ENCODE measurements at places on chromosomes 2 and 18.

- DNase-seq, result peak; percentile 49
These were observed at the start of gene CCBE1 for GRCh38 chr18:59697236-59697932. TSS of gene CCBE1 (minus strand) at chr18:59697423.

DNA sequence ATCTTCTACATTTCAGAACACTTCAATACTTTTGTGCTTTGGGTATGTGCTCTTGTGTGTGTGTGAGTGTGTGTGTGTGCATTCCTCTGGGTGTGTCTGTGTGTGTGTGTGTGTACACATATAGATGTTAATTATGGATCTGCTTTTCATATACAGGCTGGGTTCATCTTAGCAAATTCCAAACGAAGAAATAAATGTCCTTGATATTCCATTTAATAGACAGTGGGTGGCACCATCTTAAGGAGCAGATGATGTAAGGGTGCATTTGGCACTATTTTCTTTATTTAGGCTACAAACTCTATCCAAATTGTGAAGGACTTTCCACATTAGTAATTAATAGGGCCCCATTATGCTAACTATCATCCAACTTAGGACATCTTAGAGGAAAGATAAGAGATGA is 425.8 kb upstream of the POU3F3 start:
- DNase-seq, result no peak

GRCh38 chr2:160419776-160420505 is 73.7 kb downstream of the RBMS1 start:
- DNase-seq, result no peak

- DNase-seq, result no peak
These were observed 145.0 kb downstream of the SPP2 start for GRCh38 chr2:234195516-234195915.

DNA sequence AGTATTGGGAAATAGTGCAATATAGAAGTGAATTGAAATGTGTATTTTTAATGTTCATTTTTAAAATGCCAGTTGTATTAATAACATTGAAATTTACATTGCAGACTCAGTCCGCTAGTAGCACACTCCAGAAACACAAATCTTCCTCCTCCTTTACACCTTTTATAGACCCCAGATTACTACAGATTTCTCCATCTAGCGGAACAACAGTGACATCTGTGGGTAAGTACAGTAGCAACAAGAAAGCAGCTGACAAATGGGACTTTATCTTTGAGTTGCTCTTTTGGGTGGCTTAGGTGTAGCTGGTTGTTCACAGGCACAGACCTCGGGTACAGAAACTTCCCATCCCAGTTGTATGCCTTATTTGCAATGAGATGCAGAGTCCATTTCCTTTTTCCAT is 118.2 kb upstream of the IL1R2 start:
- peak; percentile 26 for DNase-seq

- DNase-seq, result no peak
These were observed 67.4 kb downstream of the RNF152 start for GRCh38 chr18:61825386-61825785.

DNA sequence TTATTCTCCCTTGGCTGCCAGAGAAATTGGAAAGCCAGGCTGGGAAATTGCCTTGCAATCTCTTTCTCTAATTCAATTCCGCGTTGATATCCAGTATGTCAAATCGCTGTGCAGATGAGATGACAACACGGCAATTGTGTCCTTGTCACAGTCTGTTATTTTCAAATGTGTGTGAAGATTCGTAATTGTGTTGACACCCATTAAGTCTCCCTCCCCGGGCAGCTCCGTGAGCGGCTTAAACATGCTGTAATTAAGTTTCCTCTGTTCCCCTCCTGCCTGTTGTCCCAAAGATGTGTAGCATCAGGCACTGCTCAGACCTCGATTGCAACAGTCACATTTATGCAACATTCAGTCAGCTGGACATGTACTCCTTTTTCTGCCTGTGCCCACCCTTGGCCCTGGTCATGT is 209.5 kb downstream of the LPIN1 start:
- no peak for DNase-seq

DNA sequence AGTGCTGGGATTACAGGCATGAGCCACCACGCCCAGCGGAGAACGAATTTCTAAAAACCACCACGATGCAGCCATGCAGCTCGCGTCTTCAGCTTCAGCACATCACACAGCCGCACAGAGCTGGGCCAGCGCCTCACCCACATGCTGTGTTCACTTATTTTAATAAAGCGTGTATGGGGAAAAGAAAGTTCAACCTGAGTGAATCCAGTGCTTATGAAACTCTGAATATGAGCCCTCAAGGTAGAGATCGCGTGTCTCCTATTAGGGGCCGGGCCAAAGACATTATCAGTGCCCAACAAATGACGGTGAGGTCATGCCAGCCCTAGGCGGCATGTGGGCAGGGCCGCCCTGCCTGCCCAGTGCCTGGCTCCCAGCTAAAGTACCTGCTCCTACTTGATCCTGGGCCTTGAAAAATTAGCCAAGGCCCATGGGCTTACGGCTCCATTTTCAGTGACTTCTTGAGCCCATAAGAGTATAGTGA is 44.3 kb downstream of the SPRED2 start:
- no peak for DNase-seq

DNA sequence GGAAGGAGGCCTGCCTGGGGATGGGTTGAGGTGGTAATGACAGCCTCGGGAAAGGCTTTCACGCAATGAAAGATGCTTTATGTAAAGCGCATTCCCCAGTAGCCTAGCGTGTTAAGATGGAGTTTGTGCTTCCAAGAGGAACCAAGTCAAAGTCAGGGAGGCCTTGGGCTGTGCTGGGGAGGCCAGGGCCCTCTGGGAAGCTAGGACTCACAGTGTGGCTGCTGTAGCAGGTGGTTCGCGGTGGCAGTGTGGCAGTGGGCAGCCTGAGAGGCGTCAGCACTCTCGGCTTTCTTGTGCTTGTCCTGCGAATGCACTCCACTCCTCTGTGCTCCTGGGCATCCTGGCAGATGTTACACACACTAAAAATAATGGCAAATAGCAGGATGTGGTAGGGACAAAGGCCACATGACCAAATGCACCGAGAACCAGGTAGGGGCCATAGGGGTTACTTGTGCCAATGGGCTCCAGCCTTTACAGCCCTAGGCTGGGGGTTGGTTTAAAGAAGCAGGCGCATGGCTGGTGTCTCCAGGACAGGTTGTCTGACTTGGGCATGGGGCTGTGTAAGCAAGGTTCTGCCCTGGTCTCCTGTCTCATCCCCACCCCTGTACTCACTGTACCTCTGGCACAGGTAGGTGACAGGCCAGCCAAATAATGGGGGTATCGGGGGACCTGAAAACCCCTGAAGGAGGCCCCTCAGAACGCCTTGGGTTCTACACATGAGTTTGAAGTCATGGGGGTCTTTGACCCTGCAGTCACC is 154.4 kb upstream of the TWIST2 start:
- no peak for DNase-seq

DNA sequence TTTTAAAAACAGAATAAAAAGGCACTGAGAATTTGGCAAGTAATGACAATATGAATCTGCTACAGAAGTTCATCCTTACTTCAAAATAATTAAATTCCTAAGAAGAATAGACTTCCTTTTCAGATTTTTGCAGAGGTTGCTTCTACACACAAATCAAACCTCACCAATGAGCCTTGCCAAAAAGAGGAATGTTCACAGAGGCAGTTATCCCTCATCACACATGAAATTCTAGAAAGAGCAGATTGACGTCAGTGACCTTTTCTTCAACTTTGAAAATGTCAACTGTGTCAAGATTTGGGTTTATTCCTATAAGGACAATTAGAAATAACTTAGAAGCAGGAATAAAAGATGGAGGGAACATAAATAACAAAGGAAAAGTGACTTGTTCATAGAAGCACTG is 64.6 kb downstream of the MBD2 start:
- no peak for DNase-seq

DNA sequence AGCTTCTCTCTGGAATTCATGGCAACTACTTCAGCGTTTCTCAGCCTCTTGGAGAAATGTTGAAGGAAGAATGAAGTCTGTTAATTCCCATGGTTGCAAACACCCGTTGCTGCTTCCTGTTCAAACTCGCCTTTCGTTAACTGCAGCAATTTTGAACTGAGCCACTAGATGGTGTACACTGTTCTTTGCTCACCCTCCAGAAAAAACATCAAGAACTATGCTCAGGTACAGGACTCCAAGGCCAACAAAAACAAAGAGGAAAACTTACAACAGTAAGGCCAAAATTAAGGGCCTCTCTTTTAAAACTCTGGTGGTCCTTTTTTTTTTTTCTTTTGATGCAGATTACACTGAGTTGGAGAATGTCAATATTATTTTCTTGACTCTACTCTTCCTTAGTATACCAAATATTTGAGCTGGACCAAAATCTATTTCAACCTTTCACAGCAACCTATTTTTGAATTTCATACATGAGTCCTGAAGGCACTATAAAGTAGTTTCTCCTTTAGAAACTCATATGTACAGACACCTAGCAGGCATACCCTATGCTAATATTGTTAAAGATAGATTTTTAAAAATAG is 58.2 kb downstream of the KLHL14 start:
- DNase-seq, result peak; percentile 18

GRCh38 chr2:43566461-43566729 is 29.4 kb downstream of the THADA start:
- no peak for DNase-seq

- no peak for DNase-seq
These were observed 61.9 kb downstream of the XRCC5 start for GRCh38 chr2:216171011-216171410.

GRCh38 chr18:52387175-52387574 is 47.2 kb downstream of the DCC start:
- DNase-seq, result no peak

DNA sequence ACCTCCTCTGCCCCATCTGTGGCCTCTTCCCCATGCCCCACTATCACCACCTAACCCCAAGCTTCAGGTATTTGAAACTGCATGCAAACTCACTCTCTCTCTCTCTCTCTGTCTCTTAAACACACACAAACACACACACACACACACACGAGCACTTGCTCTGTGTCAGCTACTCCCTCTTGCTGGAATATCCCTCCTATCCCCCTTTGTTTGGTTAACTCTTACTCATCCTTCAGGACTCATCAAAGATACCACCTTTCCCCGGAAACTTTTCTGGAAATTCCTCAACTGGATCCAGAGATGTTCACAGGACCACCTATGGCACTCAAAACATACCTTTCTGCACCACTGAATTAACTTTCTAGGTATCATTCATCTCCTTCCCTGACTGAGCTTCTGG is 222.8 kb upstream of the TMEM200C start:
- no peak for DNase-seq

DNA sequence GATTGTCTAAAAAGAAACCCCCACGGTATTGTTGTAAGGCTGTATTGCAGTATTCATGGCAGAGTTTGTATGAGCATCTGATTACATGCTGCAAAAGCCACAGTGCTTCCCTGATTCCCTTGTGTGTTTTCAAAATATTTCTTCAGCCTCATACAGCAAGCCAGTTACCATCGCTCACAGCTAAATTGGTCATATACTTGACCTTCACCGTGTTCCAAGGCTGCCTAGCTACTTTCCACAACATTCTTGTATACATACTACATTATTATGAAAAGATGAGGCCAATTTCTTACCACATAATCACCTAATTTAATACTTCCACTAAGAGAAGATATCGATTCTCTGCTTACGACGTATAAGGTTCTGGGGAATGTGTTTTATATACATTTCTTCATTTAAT is 576.3 kb upstream of the CNTNAP5 start:
- DNase-seq, result no peak

- no peak for DNase-seq
These were observed 294.9 kb upstream of the CYRIA start for GRCh38 chr2:16960579-16960978.

GRCh38 chr2:10300997-10301940 is 1.4 kb upstream of the HPCAL1 start:
- DNase-seq, result no peak

GRCh38 chr2:19158211-19158610 is 200.2 kb downstream of the OSR1 start:
- DNase-seq, result no peak

- DNase-seq, result no peak
These were observed 275.3 kb upstream of the HDAC4 start for GRCh38 chr2:239675826-239676715.

- no peak for DNase-seq
These were observed 71.6 kb downstream of the C2orf74 start for GRCh38 chr2:61233581-61233980.

GRCh38 chr2:233264667-233265066 is 13.2 kb downstream of the ATG16L1 start:
- no peak for DNase-seq
